GM18507 (cell line): ENCODE measurements at places on chromosomes 7 and 10.
A peak's percentile ranks its signal among the peaks of the same experiment; 100 is the strongest.

DNA sequence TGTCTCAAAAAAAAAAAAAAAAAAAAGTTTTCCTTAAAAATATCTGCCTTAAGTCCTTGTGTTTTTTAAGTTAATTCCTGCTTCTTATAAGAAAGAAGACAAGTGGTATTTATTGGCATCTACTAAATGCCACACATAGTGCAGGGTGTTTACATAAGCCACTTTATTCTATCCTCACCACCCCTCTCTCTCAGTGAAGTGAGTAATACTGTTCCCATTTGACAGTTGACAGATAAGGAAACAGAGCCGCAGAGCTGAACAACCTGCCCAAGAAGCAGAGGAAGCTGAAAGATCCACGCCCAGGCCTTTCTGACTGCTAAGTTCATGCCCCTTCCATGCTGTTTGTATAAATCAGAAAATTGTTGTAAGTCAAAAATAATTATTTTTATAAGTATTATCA is 54.1 kb downstream of the ABLIM1 start:
- no peak for DNase-seq

GRCh38 chr10:109219935-109220605 is 703.2 kb downstream of the XPNPEP1 start:
- no peak for DNase-seq

GRCh38 chr10:92082583-92083280 is 159.2 kb downstream of the BTAF1 start:
- DNase-seq: no peak

GRCh38 chr7:37786741-37787569 is 61.4 kb upstream of the NME8 start:
- DNase-seq: no peak

DNA sequence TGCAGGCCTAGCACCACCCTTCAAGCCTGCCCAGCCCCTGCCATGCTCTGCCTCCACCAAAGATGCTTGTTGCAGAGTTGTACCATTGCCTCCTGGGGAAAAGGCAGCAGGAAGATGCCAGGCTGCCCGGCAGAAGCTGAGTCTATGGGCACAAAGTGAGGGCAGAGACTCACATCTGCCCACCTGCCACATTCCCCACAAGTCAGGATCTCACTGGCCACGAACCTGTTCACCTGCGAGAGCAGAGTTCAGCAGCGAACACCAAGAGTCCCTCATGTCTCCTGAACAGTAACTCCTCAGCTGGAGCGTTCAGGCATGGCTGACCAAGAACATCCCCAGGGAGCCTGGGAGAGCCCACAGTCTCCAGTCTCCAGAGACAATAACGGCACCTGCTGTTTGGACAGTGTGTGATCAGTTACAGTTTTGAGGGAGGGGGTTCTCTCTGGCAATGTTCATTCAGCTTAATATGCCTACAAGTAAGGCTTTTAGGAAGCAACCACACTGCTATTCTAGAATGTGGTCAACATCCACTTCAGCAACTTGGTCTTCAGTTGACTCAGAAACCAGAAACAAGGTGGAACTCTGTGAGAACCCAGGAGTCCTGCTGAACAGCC is 78.5 kb downstream of the GRID1 start:
- DNase-seq: no peak

GRCh38 chr10:132447446-132448247 is 50.6 kb downstream of the PWWP2B start:
- DNase-seq: no peak

- DNase-seq: no peak
Observed at GRCh38 chr10:97701438-97702069, 12.0 kb upstream of the MARVELD1 start.

DNA sequence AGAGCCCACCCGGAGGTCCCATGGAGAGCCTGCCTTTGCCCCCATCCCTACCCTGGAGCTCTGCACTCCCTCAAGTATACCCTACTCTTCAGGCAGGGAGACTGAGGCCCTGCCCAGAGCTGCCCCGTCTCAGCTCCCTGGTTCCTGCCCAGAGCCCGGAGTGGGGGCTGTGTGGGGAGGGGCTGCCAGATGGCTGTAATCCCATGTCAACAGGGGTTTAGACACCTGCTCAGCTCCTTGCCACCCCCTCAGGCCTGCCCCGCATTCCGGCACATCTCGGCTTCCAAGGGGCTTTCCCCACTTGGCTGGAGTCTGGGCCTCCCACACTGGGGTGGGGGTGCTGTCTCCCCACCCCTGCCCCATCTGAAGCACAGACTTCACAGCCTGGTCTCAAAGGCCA is 20.9 kb upstream of the LFNG start:
- DNase-seq: no peak

GRCh38 chr10:110897184-110897583 is 21.8 kb downstream of the BBIP1 start:
- DNase-seq: no peak

DNA sequence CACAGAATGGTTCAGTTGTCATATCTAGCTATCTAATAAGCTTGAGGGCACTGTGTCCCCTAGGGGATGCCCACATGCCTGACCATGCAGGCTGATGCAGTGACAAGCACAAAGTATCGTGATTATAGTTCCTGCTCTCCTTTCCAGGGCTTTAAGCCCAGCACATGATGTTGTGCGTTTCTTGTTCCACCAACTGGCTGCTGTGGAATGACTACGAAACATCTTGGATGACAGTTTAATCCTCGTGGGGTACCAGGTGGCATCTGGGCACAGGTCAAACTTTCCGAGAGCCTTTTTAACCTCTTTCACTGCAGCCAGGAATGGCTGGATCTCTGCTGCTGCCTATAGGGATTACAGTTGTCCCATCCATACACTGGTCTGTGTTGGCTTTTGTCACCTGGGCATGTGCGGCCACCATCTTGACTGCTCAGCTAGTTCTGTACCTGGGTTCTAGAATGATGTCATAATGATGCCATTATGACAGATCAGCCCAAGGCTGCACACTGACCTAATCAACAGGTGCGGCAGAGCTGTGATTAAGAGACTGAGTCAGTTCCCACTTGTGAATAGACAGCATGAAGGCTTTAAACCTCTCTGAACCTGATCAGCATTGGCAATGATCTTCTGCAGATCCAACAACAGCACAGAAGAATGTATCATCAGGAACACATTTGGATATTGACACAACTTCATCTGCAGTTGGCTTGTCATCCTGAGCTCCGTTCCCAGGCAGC is 144.1 kb downstream of the DLG5 start:
- no peak for DNase-seq

DNA sequence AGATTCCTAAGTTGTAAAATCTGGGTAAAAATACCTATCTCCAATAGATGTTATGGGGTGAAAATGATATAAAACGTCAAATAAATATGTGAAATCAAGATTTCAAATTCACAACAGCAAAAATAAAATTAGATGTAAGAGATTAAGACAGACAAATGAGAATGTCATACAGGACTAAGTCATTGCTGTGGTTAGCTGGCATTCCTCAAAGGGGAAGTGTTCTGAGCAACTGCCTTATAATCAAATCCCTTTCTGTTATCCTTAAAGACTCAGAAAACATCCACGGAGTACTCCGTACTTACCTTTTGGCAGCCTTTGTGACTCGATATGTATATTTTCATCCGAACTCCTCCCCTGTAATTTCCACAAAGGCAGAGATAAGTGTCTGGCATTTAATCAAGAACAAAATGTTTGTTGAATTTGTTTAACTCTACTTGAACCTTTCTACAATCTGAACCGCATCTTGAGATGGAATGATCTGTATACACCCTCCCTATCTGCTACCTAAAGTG is 559.6 kb downstream of the GATA3 start:
- DNase-seq: no peak

- DNase-seq: no peak
Observed at GRCh38 chr7:51617686-51618085, 301.1 kb upstream of the COBL start.

DNA sequence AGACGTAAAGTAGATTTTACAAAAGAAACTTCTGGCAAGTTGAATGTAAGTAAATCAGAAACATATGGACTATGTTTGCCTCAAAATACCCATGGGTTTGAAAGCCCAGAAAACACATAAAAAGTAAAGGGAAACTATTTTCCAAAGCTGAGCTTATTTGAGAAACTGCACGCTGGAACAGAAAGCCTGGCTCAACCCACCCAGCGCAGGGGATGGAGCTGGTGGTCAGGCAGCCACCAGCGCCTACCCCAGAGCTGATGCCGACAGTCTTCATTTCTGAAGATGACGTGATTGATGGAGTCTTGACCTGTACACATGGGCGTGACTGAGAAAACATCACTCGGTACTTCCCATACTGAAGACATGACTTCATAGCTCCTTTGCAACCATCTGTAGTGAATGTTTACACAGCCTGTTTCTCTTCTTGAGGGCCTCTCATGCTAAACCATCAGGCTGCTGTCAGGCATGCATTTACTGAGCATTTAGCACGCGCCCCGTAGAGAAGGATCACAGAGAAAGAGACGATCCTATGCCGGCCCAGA is 232.6 kb upstream of the AUTS2 start:
- no peak for DNase-seq

GRCh38 chr7:106225856-106226255 is 58.9 kb downstream of the NAMPT start:
- no peak for DNase-seq

- no peak for DNase-seq
Observed at GRCh38 chr10:649798-650440, 39.5 kb downstream of the DIP2C start.

- no peak for DNase-seq
Observed at GRCh38 chr7:29194206-29194593, 375 bp upstream of the CHN2 start.

- DNase-seq: no peak
Observed at GRCh38 chr7:33444511-33444910, 315.1 kb downstream of the BBS9 start.

DNA sequence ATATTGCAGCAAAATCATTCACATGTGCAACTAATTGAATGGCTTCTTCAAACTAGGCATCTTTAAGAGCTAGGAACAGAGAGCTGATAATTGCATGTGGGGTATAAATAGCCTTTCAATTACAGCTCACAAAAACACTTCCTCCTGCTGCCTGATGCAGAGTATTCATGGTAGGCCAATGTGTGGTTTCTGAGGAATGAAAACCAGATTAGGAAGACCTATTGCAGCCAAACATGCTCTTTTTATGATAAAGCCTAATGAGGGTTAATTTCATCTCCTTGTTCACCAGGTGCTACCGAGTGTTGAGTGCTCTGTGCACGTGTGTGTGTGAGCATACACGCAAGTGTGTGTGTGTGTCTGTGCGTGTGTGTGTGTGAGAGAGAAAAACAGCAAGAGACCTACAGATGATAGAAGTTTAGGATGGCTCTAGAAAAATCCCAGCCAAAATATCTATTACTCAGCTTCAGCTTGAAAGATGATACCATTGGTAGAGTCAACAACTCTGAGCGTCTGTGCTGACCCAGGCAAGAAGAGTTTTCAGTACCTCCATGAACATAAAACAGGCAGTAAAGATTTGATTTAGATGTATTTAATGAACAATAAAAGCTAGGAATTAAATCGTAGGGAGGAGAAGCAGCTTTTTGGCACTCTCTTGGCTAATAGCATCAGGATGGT is 448.5 kb upstream of the ANKRD30A start:
- DNase-seq: no peak

DNA sequence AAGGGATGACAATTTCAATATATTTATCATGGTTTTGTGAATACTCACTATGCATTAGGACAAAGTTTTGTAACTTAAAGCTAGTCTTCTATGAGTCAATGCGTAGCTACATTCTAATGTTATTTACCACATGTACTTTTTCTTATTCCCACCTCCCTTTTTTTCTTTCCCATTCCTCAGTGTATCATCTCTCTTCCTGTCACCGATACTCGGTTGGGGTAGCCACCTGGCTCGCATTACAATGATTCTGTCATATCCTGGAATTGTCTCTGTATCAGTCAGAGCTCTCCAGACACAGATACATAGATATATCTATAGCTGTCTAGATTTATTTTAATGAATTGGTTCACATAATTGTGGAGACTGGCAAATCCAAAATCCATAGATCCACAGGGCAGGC is 9.8 kb upstream of the RALA start:
- DNase-seq: no peak

GRCh38 chr10:24569330-24569796 is 154.3 kb downstream of the ARHGAP21 start:
- no peak for DNase-seq

- DNase-seq: peak; percentile 43
Observed at GRCh38 chr7:150685219-150686029, at the start of gene GIMAP2. Gene GIMAP2, plus strand, starts transcription at chr7:150685706. Its CDS starts 1,354 bp downstream, at chr7:150687060.

DNA sequence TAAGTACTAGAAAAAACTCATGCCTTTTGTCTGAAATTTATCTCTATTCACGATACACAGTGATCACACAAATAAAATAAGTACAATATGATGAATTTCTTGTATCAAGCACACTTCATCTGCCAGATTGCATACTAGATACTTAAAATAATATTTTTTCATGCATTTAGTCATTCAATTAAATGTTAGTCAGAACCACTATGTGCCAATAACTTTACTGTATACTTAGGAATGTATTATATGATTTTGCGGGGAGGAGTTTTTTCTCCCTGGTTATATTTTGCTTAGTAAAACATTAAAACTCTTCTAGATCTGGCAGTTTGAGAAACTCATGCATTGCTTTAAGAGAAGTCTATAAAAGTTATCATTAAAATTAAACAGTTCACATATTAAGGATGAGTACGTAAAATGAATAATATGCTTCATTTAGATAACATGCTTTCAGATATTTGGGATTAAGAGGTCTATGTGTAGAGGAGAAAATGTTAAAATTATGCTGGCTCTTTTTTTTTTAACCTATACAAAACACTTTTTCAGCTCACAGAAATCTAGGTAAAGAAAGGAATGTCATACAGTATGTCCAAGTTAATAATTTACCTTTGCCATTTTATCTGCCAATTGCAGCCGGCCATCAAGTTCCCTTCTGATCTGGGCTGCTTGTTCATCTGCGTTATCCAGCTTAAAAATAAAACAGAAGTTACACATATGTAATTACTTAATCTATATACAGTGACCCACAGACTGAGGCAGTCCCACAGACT is 70.1 kb downstream of the RNF133 start:
- DNase-seq: no peak

- DNase-seq: no peak
Observed at GRCh38 chr7:94997547-94997946, 90.2 kb downstream of the PPP1R9A start.

DNA sequence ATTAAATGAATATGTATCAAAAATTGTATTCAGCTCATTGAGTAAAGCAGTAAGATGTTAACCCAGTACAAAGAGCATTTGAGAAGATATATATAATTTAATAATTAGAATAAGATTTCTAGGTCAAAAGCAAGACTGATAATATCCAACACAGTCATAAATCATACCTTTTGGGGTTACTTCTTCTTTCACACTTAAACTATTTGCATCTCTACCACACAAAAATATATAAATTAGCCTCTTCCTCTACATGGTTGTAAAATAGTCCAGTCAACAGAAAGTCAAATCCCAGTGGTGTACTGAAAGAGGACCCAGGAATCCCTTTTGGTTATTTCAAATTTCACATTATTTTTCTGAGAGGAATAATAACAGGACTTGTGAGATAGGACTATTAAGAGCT is 204.6 kb upstream of the INHBA start:
- DNase-seq: no peak

GRCh38 chr10:126565441-126565840 is 105.1 kb downstream of the C10orf90 start:
- no peak for DNase-seq
